PC-3 (cell line): ENCODE measurements at places on chromosomes 7 and 10.
A peak's percentile ranks its signal among the peaks of the same experiment; 100 is the strongest.

DNA sequence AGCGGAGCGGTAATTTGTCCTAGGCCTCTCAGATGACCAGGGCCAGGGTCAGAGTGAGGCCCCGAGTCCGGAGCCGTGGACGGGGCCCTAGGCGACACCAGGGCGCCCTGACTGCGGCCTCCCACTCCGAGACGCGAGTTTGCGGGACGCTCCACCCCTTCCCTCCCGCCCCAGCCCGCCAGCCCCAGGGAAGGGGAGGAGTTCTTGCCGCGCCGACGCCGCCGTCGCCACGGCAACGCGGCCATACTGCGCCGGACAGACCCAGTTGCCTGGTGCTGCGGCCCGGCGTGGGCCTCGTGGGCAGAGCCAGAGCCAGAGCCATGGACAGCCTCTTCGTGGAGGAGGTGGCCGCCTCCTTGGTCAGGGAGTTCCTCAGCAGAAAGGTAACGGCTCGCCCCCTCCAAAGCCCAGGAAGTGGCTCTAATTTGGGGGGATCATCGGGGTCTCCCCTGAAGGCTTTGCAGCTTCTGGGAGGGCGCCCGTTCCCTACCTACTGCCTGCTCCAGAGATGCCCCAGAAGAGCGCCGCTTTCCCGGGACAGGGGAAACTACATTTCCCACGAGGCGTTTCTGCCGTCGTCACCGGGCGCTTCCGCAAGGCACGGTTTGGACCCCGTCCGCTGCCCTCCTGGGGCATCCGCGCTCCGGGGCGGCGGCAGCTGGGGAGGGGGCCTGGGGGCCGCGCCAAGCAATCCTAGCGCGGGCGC is at the start of gene MINDY4:
Gene MINDY4, plus strand, starts transcription at position 244 of the 706 bp plus-strand sequence. Its CDS starts 77 bp downstream, at position 321.
- DNase-seq, result peak; percentile 42

DNA sequence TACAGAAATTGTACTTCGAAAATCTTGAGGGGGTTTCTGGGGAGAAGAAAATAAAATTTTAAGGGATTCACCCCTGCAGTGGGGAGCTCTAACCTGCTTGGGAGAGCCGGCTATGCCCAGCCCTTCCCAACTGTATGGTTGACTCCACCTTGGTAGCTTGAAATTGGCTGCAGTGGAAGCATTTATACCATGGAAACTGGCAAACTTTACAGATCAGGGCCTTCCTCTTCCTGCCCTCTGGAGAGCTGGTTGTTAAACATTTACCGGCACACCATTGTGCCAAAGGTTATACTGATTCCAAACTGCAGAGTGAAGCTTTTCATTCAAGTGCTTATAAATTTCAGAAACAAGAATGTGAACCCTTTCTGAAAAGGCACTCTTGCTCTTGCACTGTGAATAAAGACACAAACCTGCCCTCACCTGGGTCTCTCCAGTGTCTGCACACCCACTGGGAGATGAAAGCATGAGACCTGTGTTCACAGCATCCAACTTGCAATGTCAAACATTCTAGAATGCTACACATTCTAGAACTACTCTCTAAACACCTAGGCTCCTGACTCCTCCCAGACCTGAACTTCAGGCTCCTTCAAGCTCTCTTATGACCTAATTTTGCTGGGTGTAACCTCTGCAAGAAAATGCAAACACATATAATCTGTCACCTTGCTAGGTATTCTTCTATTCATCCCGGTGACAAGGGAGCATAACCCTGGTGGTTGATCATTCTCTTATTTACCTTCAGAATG is 44.7 kb downstream of the ABLIM1 start:
- no peak for DNase-seq

DNA sequence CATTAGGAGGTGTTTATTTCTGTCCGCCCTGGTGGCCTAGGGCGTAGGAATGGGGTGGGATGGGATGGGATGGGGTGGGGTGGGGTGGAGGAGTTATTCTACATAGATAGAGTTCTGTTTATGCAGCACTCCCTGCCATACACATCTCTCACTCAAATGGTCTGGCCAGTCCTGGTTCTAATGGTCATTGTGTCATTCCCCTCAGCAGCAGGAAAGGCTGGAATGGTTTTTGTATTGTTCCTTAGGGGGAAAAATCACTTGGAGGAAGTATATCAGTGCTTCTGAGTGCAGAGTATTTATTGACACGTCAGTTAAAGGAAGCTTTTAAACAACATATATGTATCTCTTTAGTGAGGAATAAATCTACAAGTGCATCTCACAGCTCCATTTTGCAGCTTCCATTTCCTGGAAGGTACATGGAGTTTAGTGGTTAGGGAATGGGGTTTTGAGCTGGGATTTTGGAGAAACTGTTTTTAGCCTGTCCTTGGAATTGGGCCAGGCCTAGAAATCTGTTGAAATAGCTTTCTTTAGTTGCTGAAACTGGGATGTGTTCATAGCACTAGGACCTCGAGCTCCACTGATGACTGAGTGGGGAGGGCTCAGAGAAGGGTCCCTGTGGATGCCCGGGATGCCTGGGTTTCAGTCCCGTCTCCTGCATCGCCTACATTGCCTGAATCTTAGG is 8.3 kb downstream of the TSPAN14 start:
- no peak for DNase-seq

DNA sequence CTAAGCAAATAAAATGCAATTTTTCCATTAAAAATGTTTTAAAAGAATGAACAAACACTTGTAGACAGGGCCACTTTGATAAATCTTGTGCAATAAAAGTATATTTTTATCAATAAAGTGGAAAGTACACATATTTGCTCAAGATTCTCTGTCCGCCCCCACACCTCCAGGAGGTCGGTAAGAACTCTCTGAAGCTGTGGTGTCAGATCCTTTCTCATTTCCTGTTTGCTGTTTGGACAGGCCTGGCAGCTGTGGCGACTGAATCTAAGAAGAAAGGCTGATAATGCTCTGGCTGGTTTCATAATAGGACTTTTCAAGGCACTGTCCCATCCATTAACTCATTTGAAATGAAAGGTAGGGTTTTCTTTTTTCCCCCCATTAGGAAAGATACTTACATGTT is 15.3 kb upstream of the ASB4 start:
- DNase-seq, result peak; percentile 22

GRCh38 chr10:47127188-47127785 is 172.7 kb upstream of the GDF10 start:
- DNase-seq, result no peak
